ENCODE measurements at places on chromosomes 16 and 17. TPM values are rescaled to one million over a fixed set of nuclear protein-coding genes. Genes with fewer than 3 reads are reported as not detected.

COL1A1 gene
- 498 TPM for polyA plus RNA-seq

KIF2B gene
- polyA plus RNA-seq, result not detected

ATP6V0C gene
- polyA plus RNA-seq, result 238 TPM

CDRT4 gene
- 3.4 TPM for polyA plus RNA-seq

ADAM11 gene
- polyA plus RNA-seq, result 3.7 TPM

ERN1 gene
- polyA plus RNA-seq, result 8.3 TPM

SCNN1G gene
- 61.2 TPM for polyA plus RNA-seq

STAC2 gene
- polyA plus RNA-seq, result 4.6 TPM

SECTM1 gene
- polyA plus RNA-seq, result 1.8 TPM

DPEP1 gene
- polyA plus RNA-seq, result 76.5 TPM

HOXB5 gene
- 48.2 TPM for polyA plus RNA-seq

PPL gene
- polyA plus RNA-seq, result 31.5 TPM

KRTAP2-2 gene
- not detected for polyA plus RNA-seq

MYH2 gene
- polyA plus RNA-seq, result not detected

CLEC19A gene
- polyA plus RNA-seq, result 0.06 TPM

CA7 gene
- 0.61 TPM for polyA plus RNA-seq

IL4R gene
- polyA plus RNA-seq, result 16.4 TPM

GP1BA gene
- 2.1 TPM for polyA plus RNA-seq

HSPB9 gene
- 0.49 TPM for polyA plus RNA-seq

AOC2 gene
- polyA plus RNA-seq, result 2.2 TPM

TRIM16 gene
- polyA plus RNA-seq, result 22.3 TPM

KRTAP2-3 gene
- not detected for polyA plus RNA-seq

ZNF213 gene
- polyA plus RNA-seq, result 18.2 TPM

P2RX1 gene
- 0.89 TPM for polyA plus RNA-seq

TSPAN10 gene
- 7.0 TPM for polyA plus RNA-seq

VAT1L gene
- polyA plus RNA-seq, result 3.4 TPM

TBC1D3G gene
- not detected for polyA plus RNA-seq

TPSB2 gene
- polyA plus RNA-seq, result 0.22 TPM

SCNN1B gene
- 16.4 TPM for polyA plus RNA-seq

FSCN2 gene
- 1.2 TPM for polyA plus RNA-seq

ALDH3A2 gene
- 107 TPM for polyA plus RNA-seq

CES3 gene
- 4.6 TPM for polyA plus RNA-seq

RAB37 gene
- 5.3 TPM for polyA plus RNA-seq

CDH5 gene
- 70.8 TPM for polyA plus RNA-seq

JPT2 gene
- 78.9 TPM for polyA plus RNA-seq

CDH1 gene
- polyA plus RNA-seq, result 116 TPM

NAGS gene
- polyA plus RNA-seq, result 3.4 TPM

KRTAP4-1 gene
- not detected for polyA plus RNA-seq

IRX5 gene
- 9.3 TPM for polyA plus RNA-seq

KRTAP9-9 gene
- polyA plus RNA-seq, result not detected

MSLN gene
- polyA plus RNA-seq, result 21.3 TPM

KAT8 gene
- polyA plus RNA-seq, result 66.4 TPM

NOD2 gene
- polyA plus RNA-seq, result 0.23 TPM

DNASE1L2 gene
- 1.6 TPM for polyA plus RNA-seq

SALL1 gene
- 93.8 TPM for polyA plus RNA-seq

CRISPLD2 gene
- 7.3 TPM for polyA plus RNA-seq

DNAI2 gene
- 0.37 TPM for polyA plus RNA-seq

SSTR5 gene
- polyA plus RNA-seq, result 0.16 TPM

UBFD1 gene
- 82.7 TPM for polyA plus RNA-seq

ZG16 gene
- polyA plus RNA-seq, result not detected

CHTF8 gene
- polyA plus RNA-seq, result 168 TPM

COPZ2 gene
- polyA plus RNA-seq, result 19.3 TPM

ASB16 gene
- 2.1 TPM for polyA plus RNA-seq

PTGES3L gene
- 2.3 TPM for polyA plus RNA-seq

KRTAP4-9 gene
- polyA plus RNA-seq, result not detected

SHPK gene
- 20.8 TPM for polyA plus RNA-seq

ALOX15B gene
- 1.2 TPM for polyA plus RNA-seq

MMP2 gene
- 159 TPM for polyA plus RNA-seq

GNAO1 gene
- 6.3 TPM for polyA plus RNA-seq

Data from renal pelvis (tissue), 12 donors.